ENCODE measurements at places on chromosomes 16 and 17. TPM values are rescaled to one million over a fixed set of nuclear protein-coding genes. Genes with fewer than 3 reads are reported as not detected.

CCL8 gene
- not detected for total RNA-seq

- peak; percentile 85 for DNase-seq
- H3K36me3 ChIP-seq: peaks cover 2% of the 10 kb centered on the region
- H3K27ac ChIP-seq: peak within 1 kb of the TSS; percentile 86
- H3K4me1 ChIP-seq: peaks cover 21% of the 10 kb centered on the region
- peak within 1 kb of the TSS; percentile 92 for H3K4me3 ChIP-seq
These were observed at the start of gene BMERB1 for GRCh38 chr16:15434425-15435215. Gene BMERB1 (plus strand): TSS chr16:15434588. CDS start chr16:15434654, 66 bp downstream.

RASL10B gene
- total RNA-seq: 0.32 TPM

DNA sequence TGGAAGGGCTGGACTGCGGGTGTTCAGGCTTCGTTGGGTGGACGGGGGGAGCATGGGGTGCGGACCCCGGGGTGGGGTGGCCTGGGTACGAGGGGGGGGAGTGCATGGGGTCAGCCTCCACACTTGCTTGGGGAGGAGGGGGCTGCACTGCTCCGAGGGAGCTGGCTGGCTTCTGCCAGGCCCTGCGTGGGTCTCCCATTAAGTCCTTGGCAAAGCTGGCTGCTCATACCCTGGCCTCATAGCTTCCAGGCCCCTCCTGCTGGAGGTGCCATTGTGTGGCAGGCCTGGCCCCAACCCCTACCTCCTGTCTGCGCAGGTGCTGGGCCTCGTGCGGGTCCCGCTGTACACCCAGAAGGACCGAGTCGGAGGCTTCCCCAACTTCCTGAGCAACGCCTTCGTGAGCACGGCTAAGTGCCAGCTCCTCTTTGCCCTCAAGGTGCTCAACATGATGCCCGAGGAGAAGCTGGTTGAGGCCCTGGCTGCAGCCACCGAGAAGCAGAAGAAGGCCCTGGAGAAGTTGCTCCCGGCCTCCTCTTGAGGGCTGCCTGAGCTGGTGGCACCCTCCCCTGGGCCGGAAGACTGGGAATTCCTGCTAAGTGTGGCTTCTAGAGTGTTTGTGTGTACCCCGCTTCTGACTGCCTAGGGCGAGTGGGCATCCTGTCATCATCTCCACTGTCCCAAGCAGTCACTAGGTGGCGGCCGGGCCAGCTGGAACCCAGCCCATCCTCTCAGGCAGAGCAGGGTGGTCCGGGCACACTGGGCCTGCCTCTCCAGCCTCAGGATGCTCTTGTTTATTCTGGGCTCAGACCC, 1.5 kb downstream of the NUDT16L1 start:
- peak overlapping the region; percentile 81 for H3K4me3 ChIP-seq
- peak overlapping the region; percentile 73 for H3K27ac ChIP-seq
- H3K27me3 ChIP-seq: no peaks in the 10 kb centered on the region
- H3K4me1 ChIP-seq: peaks cover 19% of the 10 kb centered on the region
- no peaks in the 10 kb centered on the region for H3K36me3 ChIP-seq

DNA sequence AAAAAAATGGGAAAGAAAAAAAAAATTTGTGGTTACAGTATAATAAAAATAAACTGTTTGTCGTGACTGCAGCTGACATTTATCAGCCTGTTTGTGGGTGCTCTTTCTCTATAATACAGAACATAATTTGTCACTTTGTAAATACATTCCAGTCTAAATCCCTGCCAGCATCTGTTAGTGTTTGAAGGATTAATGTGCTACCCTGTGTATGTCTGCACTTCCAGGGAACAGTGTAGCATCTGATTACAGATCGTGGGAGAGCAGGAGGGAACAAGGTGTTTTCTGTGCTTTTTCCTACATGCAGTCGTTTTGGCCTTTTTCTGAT, 265.1 kb downstream of the WWOX start:
- no peaks in the 10 kb centered on the region for H3K36me3 ChIP-seq
- no peaks in the 10 kb centered on the region for H3K4me1 ChIP-seq
- no peak overlapping the region for H3K4me3 ChIP-seq
- no peak overlapping the region for H3K27ac ChIP-seq
- no peaks in the 10 kb centered on the region for H3K27me3 ChIP-seq

- H3K27ac ChIP-seq: peak overlapping the region; percentile 64
- H3K27me3 ChIP-seq: peaks cover 21% of the 10 kb centered on the region
These were observed 6.0 kb upstream of the KCNH6 start for GRCh38 chr17:63516910-63517824.

DNA sequence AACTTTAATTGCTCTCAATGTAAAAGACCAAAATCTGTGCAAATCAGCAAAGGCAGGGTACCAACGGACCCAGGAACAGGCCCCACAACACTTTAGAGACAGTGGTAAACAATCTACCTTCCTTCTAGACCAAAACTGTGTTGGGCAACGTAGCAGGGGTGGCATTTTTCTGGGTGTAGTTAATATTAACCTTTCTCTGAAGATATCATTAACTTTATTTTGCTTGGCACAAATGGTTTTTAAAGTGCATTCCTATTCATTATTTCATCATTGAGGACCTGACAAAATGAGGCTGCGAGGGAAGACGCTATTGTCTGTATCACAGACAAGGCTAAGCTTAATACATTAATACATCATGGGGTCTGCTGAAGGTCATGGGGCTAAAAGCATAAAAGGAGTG, 37.9 kb upstream of the TRAP1 start:
- DNase-seq: no peak
- H3K36me3 ChIP-seq: peaks cover 6% of the 10 kb centered on the region
- no peaks in the 10 kb centered on the region for H3K27me3 ChIP-seq
- peaks cover 7% of the 10 kb centered on the region for H3K4me1 ChIP-seq
- H3K4me3 ChIP-seq: no peak overlapping the region

TAT gene
- not detected for total RNA-seq

DNA sequence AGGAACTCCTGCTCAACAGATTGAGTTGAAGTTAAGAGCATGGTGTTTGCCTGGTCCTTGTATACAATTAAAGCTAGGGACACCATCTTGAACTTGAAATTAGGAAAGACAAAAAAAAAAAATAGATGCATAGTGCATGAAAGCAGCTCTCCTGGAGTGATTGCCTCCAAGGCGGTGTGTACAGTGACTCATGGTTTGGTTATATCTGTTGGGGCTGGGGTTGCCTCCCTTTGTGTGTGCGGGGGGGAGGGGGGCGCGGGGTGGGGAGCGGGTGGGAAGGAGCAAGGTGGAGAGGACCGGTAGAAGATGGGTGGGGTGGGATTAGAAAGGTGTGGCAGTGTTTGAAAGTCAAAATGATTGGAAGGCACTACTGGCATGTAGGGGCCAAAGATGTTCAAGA, 3.4 kb downstream of the TMED6 start:
- no peak overlapping the region for H3K4me3 ChIP-seq
- no peak overlapping the region for H3K27ac ChIP-seq
- peaks cover 5% of the 10 kb centered on the region for H3K36me3 ChIP-seq
- peaks cover 11% of the 10 kb centered on the region for H3K4me1 ChIP-seq

ABCC12 gene
- total RNA-seq: not detected

DNA sequence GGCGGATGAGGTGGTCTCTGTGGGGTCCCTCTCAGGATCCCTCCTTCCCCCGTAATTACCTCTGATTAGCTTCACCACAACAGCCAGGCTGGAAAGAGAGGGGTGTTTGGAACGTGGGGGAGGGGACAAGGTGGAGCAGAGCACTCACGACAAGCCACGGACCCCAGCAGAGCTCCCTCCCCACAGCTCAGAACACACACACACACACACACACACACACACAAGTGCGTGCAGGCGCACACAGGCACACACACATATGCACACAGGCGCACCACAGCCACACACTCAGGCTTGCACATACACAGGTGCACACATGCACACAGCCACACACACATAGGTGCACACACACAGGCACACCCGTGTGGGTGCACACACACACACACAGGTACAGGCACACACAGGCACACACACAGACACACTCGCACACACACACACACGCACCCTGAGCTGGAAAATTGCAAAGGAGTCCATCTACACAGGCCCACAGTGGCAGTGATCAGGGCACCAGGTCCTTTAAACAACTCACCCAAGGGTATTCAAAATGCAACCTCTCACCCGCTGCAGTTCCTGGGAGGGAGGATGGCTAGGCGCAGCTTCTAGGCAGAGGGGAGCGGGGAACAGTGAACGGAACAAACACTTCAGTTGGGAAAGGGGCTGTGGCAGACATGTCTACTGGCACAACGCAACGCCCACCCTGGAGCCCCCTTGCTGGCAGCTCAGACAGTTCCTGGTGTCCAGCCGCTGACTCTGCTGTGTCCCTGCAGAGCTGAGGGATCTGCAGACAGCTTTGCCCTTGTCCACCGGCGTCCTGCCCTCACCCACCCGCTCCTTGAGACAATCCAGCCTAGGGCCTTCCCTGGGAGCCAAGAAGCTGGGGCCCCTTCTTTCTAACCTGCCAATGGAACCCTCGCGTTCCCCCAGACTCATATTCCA, 59.9 kb upstream of the DLX4 start:
- no peaks in the 10 kb centered on the region for H3K4me1 ChIP-seq
- H3K27me3 ChIP-seq: peaks cover 80% of the 10 kb centered on the region
- no peak overlapping the region for H3K4me3 ChIP-seq
- H3K27ac ChIP-seq: no peak overlapping the region

DNA sequence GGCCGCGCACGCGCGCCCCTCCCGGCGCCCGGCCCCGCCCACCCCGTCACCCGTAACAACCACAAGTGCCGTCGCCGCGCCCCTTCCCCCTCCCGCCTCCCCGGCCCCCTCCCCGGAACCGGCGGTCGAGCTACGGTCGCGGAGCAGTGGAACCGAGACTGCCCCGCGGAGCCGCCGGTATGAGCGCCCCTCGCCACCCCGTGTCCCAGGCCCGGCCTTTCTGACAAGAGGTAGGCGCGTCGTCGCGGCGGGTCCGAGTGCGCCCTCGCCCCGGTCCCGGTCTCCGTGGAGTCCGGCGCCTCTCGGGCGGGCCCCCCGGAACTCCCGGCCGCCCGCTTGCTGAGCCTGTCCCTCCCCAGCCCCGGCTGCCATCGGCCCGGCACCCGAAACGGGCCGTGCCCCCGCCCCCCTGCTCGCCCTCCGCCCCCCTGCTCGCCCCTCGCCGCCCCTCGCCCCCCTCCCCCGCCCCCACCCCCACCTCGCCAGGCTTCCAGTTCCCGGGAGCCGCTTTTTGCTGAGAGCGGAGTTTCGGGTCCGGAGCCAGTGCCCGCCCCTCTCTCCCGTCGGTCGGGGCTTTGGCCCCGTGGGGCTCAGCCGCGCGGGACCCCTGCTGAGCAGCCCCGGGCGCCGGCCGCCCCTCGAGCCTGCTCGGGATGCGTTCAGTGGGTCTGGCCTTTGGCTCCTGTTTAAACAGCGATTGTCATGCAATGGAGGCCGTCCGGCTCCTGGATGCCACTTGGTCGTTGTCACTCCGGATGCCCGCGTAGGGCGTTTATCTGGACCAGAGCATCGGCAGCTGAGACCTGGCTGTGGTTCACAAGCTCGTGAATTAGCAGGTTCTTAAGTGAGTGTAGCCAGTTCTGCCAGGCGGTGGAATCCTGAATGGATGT, at the start of gene SEC14L1:
Gene SEC14L1, plus strand, starts transcription at position 92 of the 890 bp plus-strand sequence. CDS start 2,628 bp downstream, outside the sequence.
- H3K4me1 ChIP-seq: peaks cover 76% of the 10 kb centered on the region
- H3K27ac ChIP-seq: peak within 1 kb of the TSS; percentile 96
- peak; percentile 52 for DNase-seq
- peaks cover 52% of the 10 kb centered on the region for H3K36me3 ChIP-seq

DNA sequence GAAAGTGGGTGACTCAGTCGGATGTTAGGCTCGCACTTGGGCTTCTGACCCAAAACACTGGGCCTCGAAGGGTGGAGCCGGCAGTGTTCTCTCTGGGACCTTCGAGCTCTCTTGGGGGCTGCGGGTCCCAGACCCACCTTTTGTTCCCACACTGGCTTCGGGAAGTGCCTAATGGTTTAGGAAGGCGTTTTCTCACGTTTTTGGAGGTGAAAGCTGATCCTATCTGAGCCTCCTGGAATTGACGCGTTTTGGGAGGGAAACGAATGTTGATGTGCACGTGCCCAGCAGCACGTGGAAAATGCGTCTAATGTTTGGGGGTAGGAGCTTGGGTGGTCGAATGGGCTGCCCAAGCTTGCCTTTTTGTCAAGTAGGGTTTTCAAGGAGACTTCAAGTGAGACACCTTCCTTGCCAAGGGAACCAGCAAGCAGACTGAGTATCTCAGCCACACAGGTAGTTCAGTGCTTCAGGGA, 666 bp downstream of the HGS start:
- H3K4me3 ChIP-seq: peak overlapping the region; percentile 95
- peak overlapping the region; percentile 88 for H3K27ac ChIP-seq
- peak; percentile 58 for DNase-seq
- no peaks in the 10 kb centered on the region for H3K27me3 ChIP-seq
- H3K4me1 ChIP-seq: peaks cover 35% of the 10 kb centered on the region

GPR179 gene
- total RNA-seq: 0.09 TPM

DNA sequence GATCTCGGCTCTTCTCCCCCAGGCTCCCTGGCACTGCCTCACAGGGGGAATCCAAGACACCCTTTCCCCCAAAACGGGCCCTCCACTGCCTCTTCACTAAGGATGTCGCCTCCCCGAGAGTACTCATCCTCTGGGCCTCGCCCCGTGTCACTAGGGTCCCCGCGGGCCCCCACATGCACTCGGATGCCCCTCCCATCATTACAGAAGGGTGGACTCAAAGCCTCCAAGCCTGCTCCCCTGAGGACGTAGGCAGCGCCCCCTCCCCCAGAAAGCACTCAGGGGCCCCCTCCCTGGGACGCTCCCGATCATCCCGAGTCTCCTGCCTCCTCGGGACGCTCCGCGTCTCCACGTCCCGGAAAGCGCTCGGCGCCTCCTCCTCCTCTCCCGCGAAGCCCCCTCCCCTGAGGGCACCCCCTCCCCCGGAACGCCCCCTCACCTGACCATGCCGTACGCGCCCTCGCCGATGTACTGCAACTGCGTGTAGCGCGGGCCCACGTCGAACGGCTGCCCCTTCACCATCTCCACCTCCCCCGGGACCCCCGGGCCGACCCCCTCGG, 338 bp downstream of the MAPK3 start:
- H3K27me3 ChIP-seq: no peaks in the 10 kb centered on the region
- peak; percentile 26 for DNase-seq
- peak overlapping the region; percentile 90 for H3K27ac ChIP-seq
- peaks cover 28% of the 10 kb centered on the region for H3K4me1 ChIP-seq
- peak overlapping the region; percentile 95 for H3K4me3 ChIP-seq

NACA2 gene
- not detected for total RNA-seq

DNA sequence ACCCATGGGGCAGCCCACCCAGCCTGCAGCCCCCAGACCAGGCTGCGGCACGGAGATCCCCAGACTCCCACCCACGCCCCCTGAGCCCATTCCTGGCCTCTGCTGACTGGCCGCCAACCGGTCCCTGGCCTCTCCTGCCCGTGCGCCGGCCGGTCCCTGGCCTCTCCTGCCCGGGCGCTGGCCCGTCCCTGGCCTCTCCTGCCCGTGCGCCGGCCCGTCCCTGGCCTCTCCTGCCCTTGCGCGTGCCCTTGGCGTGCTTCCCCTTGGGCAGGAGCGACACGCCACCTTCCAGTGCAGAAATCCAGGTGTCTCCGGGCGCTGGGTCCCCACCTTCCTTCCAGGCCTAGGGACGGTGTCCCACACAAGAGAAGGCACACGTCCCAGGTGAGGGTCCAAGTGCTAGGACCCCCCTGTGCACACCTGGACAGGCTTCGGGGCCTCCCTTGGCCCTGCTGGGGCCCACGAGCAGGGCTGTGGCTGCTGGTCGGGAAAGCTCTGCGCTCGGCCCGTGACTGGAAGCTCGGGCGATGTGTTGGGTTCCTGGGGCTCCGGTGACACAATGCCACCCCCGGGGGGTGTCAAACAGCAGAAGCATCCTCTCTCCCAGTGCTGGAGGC, 21.4 kb upstream of the CACNA1H start:
- no peaks in the 10 kb centered on the region for H3K27me3 ChIP-seq

- no peak for DNase-seq
- no peak overlapping the region for H3K4me3 ChIP-seq
- peaks cover 1% of the 10 kb centered on the region for H3K36me3 ChIP-seq
- H3K4me1 ChIP-seq: no peaks in the 10 kb centered on the region
- no peak overlapping the region for H3K27ac ChIP-seq
These were observed 15.5 kb downstream of the NEUROD2 start for GRCh38 chr17:39591958-39592954.

PRAC2 gene
- total RNA-seq: not detected

Measured in activated T-cell treated with anti-CD3 and anti-CD28 coated beads, Interleukin-2, amount 50 U/mL, for 72 hours (primary cell).